Adrenal gland (tissue), 19 donors: ENCODE measurements at places on chromosomes 1 and 21. TPM values are rescaled to one million over a fixed set of nuclear protein-coding genes. Genes with fewer than 3 reads are reported as not detected.
A peak's percentile ranks its signal among the peaks of the same experiment; 100 is the strongest.

GRCh38 chr1:40264354-40264781, 6.3 kb downstream of the ZMPSTE24 start:
- no peaks in the 10 kb centered on the region for H3K27me3 ChIP-seq
- H3K4me1 ChIP-seq: peaks cover 50% of the 10 kb centered on the region
- H3K27ac ChIP-seq: no peak overlapping the region
- H3K4me3 ChIP-seq: no peak overlapping the region
- DNase-seq: no peak
- peaks cover 55% of the 10 kb centered on the region for H3K36me3 ChIP-seq

GRCh38 chr1:166351676-166352075, 184.9 kb upstream of the FAM78B start:
- DNase-seq: no peak
- H3K4me3 ChIP-seq: no peak overlapping the region
- no peaks in the 10 kb centered on the region for H3K27me3 ChIP-seq
- no peaks in the 10 kb centered on the region for H3K36me3 ChIP-seq
- no peak overlapping the region for H3K27ac ChIP-seq

DNA sequence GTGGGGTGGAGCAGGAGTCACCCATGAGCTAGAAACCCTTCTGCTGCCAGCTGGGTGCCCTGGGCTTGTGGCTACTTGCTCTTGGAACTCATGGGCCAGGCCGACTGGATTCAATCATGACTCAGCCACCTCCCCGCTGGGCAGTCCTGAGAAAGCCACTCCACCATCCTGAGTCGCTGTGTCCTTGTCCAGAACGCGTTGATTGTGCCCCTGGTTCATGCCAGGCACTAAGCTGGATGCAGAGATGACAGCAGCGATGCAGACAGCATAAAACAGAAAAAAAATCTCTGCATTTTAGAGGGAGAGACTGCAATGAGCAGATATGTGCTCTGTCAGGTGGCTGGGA, 10.6 kb downstream of the PADI1 start:
- H3K4me1 ChIP-seq: no peaks in the 10 kb centered on the region
- H3K27me3 ChIP-seq: peaks cover 25% of the 10 kb centered on the region
- no peak overlapping the region for H3K4me3 ChIP-seq
- H3K36me3 ChIP-seq: no peaks in the 10 kb centered on the region

DNA sequence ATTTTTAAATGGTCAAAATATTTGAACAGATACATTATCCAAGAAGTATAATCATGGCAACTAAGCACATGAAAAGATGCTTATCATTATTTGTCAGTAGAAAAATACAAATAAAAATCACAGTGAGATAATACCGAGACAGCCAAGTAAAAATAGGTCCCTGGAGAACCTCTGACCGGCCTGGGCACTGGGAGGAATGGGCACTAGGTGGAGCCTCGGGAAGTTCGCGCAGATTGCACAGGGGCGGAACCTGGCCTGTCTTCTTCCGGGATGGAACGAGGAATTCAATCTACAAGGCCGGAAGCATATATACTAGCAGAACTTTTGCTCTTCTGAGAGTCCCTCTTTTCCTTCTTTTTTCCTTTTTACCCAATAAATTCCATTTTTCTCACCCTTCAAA, 148.5 kb upstream of the CHRM3 start:
- H3K36me3 ChIP-seq: no peaks in the 10 kb centered on the region
- H3K27me3 ChIP-seq: no peaks in the 10 kb centered on the region
- no peaks in the 10 kb centered on the region for H3K4me1 ChIP-seq
- H3K27ac ChIP-seq: no peak overlapping the region
- no peak overlapping the region for H3K4me3 ChIP-seq

DNA sequence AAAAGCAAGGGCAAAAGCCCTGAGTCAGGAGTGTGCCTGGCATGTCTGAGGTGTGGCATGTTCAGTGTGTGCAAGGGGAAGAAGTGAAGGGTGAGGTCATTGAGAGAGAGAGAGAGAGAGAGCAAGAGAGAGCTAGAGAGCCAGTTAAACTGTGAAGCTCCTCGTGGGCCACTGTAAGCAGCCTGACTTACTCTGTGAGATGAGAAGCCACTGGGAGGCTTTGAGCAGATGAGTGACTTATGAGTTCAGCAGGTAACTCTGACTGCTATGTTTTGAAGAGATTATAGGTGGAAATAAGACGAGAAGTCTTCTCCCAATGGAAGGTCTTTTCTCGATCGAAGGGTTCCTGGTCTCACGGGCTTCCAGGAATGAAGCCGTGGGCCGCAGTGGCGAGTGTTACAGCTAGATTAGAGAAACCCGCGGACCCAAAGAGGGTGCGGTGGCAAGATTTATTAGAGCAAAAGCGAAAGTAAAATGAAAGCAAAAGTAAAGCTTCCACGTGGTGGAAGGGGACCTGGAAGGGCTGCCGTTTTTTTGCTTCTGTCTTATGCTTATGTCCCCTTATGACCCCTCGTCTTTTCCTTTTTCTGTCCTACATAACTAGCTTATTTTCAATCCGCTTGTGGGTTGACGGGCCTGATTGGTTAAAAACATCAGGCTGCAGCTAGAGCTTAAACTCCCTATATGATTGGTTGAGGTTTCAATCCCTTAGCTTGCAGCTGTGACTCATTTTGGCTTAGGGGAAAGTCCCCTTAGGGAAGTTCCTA, 323.1 kb upstream of the FAM78B start:
- H3K4me1 ChIP-seq: no peaks in the 10 kb centered on the region
- peak overlapping the region; percentile 49 for H3K27ac ChIP-seq
- no peaks in the 10 kb centered on the region for H3K36me3 ChIP-seq
- no peak overlapping the region for H3K4me3 ChIP-seq
- no peaks in the 10 kb centered on the region for H3K27me3 ChIP-seq

DNA sequence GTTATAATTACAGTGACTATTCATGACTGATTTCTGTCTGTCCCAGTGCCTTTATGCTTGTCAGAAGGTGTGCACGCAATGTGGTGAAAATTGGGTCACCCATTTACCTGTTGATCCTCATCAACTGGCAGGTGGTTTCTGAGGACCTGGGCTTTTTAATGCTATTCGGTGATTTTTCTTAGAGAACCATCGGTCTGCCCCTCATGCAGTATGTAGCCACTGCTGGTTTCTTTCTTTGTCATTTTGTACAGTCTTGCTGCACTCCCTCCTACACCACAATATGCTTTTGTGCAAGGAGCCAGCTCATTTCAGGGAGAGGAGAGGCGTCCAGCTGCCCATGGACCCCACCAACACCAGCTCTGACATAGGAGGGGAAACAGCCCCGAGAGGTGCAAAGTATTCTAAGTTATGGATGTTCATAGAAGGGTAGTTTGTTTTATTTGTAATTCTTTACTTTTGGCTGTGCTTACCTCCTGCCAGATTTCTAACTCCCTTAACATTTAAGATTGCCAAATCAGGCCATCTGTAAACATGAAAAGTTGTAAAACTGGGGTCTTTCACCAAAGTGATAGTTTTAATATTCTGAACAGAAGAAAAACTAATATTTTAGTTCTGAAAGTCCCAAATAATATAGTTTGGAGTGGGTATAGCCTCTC, 325.3 kb downstream of the PTBP2 start:
- H3K4me3 ChIP-seq: no peak overlapping the region
- no peak for DNase-seq
- no peaks in the 10 kb centered on the region for H3K27me3 ChIP-seq

DNA sequence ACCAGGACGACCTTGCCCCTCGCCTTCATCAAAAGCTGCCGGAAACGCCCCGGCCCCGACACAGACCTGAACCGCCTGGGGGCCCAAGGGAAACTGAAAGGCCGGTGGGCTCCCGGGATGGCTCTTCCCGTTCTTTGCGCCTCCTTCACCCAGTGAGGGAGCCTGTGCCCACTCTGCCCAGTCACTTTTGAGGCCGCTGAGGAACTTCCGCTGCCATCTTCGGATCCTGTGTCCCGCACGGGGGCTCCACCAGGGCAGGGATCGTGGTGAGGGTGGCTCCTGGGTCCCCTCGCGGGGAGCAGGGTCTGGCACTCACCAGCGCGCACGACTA, 104.0 kb downstream of the PPIAL4G start:
- no peaks in the 10 kb centered on the region for H3K36me3 ChIP-seq
- no peaks in the 10 kb centered on the region for H3K4me1 ChIP-seq
- H3K27me3 ChIP-seq: no peaks in the 10 kb centered on the region
- no peak for DNase-seq
- no peak overlapping the region for H3K27ac ChIP-seq

GRCh38 chr1:151457911-151458801, 1.1 kb downstream of the POGZ start:
- peak overlapping the region; percentile 99 for H3K27ac ChIP-seq
- peak; percentile 81 for DNase-seq
- peaks cover 45% of the 10 kb centered on the region for H3K4me1 ChIP-seq
- no peaks in the 10 kb centered on the region for H3K27me3 ChIP-seq
- no peaks in the 10 kb centered on the region for H3K36me3 ChIP-seq
- H3K4me3 ChIP-seq: peak overlapping the region; percentile 26

DNA sequence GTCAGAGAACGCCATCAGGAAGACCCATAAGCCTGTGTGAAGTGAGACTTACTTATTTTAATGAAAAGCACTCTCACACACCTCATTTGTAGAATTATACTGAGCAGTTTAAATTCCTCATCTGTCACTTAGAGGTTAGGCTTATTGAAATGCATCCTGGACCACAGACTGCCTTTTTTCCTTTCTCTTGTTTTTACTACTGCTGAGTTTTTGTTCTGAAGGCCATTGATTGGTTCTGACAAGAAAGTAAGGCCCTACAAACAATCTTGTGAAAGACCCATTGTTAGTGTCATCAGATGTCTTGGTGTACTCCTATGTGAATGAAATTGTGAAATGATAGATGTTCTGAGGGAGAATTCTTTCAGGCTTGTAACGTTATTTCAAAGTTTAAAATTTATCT, 1343.3 kb upstream of the ADGRL2 start:
- no peaks in the 10 kb centered on the region for H3K4me1 ChIP-seq
- no peak overlapping the region for H3K4me3 ChIP-seq
- no peak for DNase-seq
- no peaks in the 10 kb centered on the region for H3K36me3 ChIP-seq
- H3K27ac ChIP-seq: no peak overlapping the region
- no peaks in the 10 kb centered on the region for H3K27me3 ChIP-seq

GRCh38 chr1:62897788-62898187, 113.9 kb downstream of the ATG4C start:
- no peaks in the 10 kb centered on the region for H3K36me3 ChIP-seq
- no peak overlapping the region for H3K4me3 ChIP-seq
- no peak for DNase-seq

DNA sequence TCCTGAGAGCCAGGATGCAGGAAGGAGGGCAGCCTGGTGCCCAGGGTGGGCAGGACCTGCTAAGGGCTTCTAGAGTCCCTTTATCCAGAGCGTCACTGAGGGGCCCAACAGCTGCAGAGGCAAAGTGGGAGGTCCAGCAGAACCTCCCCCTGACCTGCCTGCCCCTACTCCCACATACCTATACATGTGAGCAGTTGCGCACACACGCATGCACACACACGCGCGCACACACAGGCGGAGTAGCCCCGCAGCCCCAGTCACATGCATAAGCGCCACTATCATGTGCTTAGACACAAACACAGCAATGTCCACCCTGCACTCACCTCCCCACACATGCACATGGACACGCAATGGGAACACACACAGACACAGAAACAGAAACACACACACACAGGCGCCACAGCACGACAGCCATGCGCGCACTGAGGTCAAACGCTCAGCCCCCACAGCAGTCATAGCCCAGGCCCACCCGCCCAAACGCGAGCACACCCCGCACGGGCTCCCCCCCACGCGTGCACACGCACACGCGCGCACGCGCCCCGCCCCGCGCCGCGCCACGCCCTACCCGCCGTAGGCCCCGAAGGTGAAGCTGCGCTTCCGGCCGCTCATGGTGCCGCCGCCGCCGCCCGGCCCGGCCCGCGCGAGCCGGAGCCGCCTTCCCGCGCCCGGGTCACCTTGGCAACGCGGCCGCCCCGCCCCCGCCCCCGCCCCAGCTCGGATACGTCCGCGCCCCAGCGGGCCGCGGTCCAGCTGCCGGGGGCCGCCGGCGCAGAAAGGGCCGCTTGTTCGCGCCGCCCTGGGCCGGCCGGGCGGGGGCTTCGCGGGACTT, 17.7 kb downstream of the RAP1GAP start:
- no peaks in the 10 kb centered on the region for H3K36me3 ChIP-seq
- DNase-seq: peak; percentile 65
- H3K27me3 ChIP-seq: no peaks in the 10 kb centered on the region

DNA sequence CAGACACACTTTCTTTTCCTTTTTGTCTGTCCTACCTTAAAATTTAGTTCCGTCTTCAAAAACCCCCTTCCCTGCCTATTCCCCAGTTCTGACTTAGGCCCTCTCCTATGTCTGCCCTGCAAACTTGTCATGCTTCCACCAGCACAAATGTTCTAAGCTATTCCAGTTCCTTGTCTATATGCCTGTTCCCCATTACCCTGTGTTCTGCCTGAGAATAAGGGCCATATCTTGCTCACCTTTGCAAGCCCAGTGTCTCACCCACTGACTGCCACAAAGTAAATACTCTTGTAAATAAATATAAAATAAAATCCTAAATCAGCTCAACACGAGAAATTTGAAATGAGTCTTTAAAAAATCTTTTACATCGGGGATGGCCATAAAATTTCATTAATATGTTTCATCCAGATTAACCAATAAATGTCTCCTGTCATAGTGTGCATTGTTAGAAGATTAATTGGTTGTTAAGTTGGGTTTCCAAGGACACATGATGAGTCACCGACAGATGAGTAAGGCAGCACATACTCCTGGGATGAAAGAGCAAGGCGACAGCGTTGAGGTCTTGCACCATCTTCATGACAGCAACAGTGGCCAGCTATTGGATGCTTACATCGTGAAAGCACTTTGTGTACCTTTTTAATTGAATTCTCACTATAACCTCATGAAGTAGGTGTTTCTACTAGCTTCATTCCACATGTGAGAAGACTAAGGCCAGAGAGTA, 92.6 kb upstream of the NGF start:
- no peaks in the 10 kb centered on the region for H3K27me3 ChIP-seq
- H3K36me3 ChIP-seq: no peaks in the 10 kb centered on the region
- DNase-seq: peak; percentile 66
- no peak overlapping the region for H3K27ac ChIP-seq

GRCh38 chr1:56301791-56302190, 277.6 kb downstream of the PLPP3 start:
- no peaks in the 10 kb centered on the region for H3K36me3 ChIP-seq
- no peak overlapping the region for H3K27ac ChIP-seq
- H3K4me1 ChIP-seq: no peaks in the 10 kb centered on the region
- no peaks in the 10 kb centered on the region for H3K27me3 ChIP-seq
- no peak overlapping the region for H3K4me3 ChIP-seq

The ATP1A2 gene
- total RNA-seq: 3.4 TPM

The EXO1 gene
- total RNA-seq: 0.74 TPM

The MAN1C1 gene
- 44.5 TPM for total RNA-seq

The CFAP45 gene
- not detected for total RNA-seq

The CFAP57 gene
- 0.11 TPM for total RNA-seq

The GBP7 gene
- total RNA-seq: 0.27 TPM

The MTF1 gene
- total RNA-seq: 28.0 TPM
